Tongue (tissue), 3 donors: ENCODE measurements at places on chromosomes 11 and 22.
A peak's percentile ranks its signal among the peaks of the same experiment; 100 is the strongest.

DNA sequence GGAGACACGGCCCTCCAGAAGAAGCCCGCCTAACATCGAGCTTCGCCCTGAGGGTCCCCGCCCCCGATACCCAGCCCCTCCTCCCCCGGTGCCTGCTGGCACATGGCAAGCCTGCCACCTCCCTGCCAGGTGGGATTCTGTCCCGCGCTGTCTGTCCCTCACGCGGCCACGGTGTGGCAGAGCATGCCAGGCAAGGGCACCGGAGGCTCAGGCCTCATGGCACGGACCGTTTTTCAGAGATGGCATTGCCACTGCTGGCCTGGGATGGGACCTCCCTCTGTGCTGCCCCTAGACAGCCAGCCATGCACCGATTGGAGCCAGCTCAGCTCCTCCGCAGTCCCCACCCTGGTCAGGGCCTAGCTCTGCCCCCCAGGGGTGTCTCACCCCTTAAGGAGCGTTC lies 19.4 kb downstream of the MRPL23 start:
- no peak for DNase-seq

DNA sequence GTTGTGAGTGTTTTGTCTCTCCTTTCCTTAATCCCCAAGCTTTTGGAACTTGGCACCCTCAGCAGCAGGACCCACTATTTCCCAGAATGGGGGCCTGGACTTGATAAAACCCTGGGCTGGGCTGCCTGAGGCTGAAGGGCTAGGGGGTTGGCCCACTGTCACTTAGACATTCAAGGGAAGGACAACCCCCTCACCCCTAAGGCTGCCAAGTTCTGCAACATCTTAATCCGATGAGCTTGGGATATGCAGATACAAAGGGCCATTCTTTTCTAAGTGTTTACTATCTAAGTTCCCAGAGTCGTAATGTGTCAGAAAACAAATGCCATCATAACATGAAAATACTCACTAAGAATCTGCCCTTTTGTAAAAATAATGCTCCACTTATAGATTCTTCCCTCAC lies 42.9 kb downstream of the IRAG1 start:
- no peak for DNase-seq

- no peak for DNase-seq
Measured at GRCh38 chr22:35649636-35650250, 1.5 kb downstream of the APOL6 start.

DNA sequence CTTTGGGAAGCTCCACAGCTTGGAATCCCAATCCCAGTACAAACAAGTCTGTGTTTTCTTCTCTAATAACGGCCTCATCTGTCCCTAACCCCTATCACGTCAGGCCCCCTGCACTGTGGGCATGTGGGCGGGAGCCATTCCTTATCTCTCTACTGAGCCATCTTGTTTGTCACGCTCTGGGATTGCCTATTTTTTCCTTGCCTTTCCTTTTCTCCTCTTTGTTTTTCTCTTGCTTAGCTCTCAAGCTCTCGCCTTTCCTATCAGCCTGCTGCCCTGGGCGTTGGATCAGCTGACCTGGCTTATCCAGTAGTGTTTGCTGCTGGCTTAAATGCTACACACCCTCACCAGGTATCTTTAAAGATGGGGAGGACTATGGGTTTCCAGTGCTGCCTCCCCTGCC lies 35.8 kb downstream of the ARHGAP1 start:
- DNase-seq: no peak

DNA sequence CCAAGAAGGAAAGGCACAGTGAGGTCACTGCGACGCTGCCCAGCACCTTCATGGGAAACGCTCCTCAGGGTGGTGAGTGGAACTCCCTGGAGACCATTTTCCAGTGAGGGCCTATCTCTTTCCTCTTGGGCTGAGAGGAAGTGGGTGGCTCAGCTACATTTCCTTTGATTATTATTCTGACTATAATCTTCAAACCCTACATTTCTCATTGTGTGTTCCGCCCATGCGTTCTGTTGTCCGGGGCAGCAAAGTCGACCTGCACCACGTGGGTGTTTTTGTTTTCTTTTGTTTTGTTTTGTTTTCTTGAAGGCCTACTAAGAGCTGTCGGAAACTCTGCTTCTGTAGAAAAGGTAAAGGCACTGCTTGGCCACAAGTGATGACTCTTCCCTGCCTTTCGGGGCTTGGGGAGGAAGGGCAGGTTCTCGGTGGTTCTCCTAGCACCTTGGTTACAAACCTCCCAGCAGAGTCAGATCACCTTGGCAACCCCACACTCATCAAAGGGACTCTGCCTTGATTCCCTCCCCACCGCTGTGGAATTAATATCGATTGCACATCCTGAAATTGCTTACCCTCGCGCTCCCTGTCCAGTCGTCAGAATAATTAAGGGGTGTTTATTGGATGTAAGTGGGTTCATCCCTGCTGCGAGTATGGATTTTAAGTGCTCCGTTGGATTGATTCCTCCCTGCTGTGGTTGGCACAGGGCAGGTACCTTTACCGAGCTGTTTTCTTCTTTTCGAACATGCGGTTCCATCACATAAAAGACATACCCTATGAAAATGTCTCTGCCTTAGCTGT lies 7.3 kb downstream of the PARVB start:
- DNase-seq: no peak

DNA sequence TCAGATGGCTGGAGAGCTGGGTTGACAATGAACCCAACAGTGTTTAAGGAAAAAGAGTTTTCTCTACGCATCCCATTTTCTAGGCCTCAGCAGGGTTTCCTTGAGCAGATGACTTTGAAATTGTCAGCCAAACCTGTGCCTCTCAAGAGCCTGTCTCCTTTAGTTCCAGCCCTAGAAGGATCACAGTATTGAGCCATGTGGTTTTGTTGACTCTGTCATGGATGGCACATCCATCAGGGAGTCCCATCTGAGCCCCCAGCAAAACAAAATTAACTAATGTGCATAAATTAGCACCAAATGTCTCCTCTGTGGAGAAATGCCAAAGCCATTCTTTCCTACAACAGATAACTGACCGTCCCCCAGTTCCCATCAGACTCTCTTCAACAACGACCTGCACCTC lies 103.8 kb upstream of the BLID start:
- no peak for DNase-seq

DNA sequence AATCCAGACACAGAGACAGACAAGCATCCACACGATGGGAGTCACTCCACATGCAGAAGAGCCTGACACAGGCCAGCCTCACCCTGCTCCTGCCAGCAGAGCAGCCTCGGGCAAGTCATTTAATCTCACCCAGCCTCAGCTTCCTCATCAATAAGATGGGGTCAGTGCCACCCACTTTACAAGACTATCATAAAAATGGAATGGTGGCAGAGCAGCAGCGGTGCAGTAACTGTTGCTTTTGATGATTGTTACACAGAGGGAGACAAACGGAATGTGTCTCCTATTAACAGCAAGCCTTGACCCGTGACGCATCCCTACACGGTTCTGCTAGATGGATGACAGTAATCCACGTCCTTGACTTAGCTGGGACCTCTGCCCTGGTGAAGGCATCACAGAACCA lies 26.0 kb upstream of the ARFGAP3 start:
- DNase-seq: no peak

DNA sequence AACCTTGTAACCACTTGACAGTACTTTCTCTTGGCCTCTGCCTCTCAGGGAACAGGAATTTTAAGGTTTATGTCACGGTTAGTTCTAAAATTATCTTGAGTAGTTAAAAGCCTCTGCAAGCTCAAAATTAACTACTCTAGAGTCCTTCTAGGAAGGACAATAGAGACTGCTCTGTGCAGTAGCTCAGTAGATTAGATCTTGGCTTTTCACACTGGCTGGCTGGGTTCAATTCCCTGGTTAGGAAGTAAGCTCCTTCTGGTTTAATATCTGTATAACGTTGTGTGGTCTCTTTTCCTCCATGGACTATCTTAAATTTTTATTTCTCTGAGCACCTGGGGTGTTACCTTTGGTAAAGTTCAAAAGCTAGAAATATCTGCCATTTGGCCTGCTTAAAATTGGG lies 109.2 kb downstream of the AASDHPPT start:
- no peak for DNase-seq

DNA sequence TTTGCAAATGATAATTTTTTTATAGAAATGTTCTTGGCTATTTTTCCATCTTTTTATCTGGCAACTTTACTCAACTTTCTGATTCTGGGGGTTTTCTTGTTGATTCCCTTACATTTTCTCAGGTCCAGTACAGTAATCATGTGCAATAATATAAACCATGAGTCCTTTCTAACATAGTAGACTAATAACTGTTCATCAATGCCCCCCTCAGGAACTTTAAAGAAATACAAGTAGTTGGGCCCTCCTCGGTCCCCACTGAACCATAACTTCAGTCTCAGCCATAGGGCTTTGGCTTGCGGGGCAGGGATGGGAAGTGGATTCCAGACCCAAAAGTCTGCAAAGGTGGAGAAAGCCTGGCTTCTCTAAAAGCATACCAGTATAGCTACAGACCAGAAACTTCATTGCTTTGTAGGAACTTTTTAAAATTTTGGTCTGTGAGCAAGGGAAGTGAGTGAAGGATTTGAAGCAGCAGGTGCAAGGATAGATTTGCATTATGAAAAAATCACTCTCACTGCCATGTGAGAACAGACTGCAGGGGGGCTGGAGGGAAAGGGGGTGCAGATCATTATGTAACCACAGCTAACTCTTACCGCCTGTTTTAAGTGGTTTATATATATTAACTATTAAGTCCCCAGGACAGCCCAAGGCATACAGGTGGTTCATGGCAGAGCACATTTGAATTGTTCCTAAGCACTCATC lies 10.4 kb upstream of the TUB start:
- DNase-seq: peak; percentile 39

- no peak for DNase-seq
Measured at GRCh38 chr22:34072585-34072984, 152.3 kb upstream of the LARGE1 start.

DNA sequence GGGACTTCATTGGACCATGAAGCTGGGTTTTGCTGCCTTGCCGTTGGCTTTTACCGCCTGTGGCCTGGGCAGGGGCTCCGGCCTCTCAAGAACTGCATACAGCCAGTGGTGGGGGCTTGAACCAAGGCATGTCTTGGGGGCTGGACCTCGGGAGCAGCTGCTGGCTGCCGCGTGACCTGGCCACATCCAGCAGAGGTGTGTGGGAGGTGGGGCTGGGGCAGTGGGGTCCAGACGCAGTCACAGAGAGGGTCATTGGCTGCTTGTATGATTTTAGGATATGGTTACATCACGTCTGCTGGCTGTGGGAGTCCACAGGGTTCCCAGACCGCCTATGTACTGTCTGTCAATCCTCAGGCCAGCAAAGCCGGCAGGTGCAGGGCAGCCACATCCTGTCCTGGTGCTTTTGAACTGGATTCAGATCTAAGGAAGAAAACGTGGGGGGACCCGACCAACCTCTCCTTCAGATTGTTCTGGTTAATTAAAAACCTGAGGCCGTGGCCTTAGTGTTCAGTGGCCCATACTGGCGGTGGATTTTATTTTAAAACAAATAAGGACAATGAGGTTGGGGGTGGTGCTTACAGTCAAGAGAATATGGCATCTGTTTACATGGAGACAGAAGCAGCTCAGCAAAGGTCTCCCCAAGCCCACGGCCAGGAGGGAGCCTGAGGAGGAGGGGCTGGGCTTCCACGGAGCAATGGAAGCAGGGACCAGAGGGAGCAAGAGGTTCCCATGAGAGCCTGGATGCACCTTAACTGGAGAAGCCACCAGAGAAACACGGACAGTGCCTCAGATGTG lies 426.0 kb downstream of the TBC1D22A start:
- DNase-seq: no peak

GRCh38 chr22:22954656-22955055 lies 67.0 kb downstream of the IGLL5 start:
- DNase-seq: peak; percentile 19

- peak; percentile 87 for DNase-seq
Measured at GRCh38 chr22:30920407-30920806, 48.2 kb downstream of the MORC2 start.

- DNase-seq: no peak
Measured at GRCh38 chr11:94655291-94655690, 88.1 kb downstream of the PIWIL4 start.
